Glutamatergic neuron (in vitro differentiated cells): ENCODE measurements at places on chromosomes 6 and 20.

GRCh38 chr6:1850121-1850839 lies 240.6 kb downstream of the FOXC1 start:
- no peak for DNase-seq

DNA sequence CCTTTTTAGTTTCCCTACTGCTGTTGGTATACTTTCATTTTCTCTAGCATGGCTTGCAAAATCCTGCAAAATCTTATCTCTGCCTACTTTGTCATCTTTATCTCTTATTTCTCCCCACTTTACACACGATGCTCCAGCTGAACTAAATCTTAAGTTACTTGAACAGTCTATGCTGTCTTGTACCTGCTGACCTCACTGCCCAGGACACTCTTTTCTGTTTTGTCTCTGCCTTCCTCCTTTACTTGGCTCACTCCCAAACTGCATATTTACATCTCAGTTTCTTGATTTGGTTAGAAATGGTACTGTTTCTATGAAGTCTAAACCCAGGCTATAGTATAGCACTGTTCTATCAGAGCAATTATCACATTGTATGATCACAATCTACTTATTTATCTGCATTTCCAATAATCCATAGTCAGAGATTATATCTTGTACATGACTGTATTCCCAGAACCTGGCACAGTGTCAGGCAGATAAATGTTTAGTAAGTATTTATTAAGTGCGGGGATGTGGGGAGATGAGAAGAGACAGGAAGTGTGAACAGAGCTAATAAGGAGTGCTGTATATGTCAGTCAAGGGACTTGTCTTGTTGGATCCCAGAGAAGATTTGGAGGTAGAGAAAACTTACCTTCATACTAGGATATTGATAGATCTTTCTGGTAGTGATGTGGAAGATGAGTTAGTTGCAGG lies 57.6 kb downstream of the ADGRG6 start:
- no peak for DNase-seq

DNA sequence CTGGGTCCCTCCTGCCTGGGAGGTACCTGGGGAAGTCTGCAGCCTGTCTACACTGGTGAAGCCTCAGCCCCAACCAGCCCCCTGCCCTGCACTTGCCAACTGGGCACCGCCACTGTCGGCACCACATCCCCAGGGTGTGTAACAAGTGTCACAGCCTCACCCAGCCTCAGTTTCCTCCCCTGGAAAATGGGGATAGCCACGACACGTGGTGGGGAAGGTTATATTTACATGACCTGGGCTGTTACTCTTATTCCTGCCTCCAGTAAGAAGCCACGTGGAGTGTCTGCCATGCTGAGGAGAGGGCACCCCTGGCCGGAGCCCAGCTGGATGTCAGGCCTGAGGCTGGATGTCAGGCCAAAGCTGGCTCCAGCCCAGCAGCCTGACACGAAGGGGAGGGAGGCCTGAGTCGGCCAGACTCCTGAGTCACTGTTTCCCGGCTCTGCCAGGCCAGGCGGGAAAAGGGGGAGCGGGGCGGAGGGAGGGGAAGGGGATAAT lies 44.9 kb downstream of the SNAI1 start:
- DNase-seq, result no peak

- DNase-seq, result no peak
Measured at GRCh38 chr20:15555913-15556312, 1017.3 kb downstream of the KIF16B start.

DNA sequence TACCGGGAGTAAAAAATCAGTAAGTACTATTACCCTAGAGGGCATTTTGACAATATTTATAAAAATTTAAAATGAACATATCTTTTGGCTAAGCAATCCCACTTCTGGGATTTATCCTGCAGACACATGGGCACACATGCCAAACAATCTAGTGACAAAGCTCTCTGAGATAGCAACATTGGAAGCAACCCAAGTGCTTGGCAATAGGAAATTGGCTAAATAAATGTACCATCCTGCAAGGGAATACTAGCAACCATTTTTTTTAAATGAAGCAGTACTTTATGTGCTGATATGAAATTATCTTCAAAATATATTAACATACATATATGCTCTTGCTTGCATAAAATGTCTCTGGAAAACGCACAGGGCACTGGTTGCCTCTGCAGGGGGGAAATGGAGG lies 133.8 kb downstream of the SNX5 start:
- no peak for DNase-seq

DNA sequence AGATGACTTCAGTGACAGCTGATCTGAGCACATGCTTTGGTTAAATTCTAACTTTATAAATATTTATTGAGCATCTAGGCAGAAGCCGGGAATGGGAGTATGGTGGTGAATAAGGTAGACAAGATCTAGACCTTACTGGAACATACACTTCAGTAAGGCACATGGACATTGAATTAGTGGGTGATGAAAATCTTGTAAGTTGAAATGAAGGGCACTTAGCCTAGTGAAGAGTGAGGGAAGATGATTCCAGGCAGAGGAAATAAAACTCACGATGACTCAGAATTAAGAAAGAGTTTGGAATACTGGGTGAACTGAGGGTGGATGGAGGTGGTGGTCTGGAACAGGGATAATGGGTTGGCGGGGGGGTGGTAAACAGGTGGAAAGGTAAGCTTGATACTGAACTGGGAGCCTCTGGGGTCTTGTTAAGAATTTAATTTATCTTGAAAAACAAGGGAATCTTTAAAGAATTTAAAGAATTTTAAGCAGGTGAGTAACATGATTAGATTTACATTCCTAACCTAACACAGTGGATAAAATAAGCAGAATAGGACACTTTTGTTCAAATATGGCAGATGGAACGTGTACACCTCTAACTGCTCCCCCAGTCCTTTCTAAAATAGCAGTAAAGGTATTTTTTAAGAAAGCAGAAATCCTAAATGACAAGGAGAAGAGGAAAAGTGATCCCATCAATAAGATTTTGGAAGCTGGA lies 75.2 kb upstream of the ARHGAP18 start:
- no peak for DNase-seq

- no peak for DNase-seq
Measured at GRCh38 chr20:47282864-47283263, 73.6 kb downstream of the ZMYND8 start.

DNA sequence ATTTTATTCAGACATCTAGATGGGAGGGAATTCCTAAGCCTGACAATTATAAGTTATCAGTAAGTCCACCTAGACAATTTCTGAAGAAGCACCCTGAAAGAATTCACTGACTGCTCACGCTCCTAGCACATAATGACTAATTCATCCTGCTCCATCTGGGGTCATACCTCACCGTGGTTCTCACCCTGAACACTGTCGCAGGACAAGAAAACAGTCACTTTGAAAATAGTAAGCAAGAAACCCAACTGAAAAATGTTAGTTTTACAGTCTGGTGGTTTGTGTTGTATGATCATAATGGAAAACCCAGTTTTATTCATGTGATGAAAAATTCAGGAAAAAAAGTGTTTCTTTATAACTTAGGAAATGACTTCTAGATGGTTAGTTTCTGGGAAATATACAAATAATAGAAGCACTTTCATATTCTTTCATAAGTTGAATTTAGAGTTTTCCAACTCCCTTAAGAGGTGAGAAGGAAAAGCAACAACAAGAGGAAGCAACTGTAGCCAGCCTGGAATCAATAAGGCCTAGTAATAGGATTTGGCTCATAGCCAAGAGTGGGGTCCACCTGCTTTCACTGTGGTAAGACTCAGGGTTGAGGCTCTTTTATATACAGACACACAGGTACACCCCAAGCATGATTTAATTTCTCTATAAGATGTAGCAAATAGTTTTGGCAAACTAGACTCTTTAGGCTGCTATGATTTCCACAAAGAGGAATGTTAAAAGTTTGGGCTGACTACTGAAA lies 94.1 kb downstream of the HIVEP2 start:
- DNase-seq, result no peak

DNA sequence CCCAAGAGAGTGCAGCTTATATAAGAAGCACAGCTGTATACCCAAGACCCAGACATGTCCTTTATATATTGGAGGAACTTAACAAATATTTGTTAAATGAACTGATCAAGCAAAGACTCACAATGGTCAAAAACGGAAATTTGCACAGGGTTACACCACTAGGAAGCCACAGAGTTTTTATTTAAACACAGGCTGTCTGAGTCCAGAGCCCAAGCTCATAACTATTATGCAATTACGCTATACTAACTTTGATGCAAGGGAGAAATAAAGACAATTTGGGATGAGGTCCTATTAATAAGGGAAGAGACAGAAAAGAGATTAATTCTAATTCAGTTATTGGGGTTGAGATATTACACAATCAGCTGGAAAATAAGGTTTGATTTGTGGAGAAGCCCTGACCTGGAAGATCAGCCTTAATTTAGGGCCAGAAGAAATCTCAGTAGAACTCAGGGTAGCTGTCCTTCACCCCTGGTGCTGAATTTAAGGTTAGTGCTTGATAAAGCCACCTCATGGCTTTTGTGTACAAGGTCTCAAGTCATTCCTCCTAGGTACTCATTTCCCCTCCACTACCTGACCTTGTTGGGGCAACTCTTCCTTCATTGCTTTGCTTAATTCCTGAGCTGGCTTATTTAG lies 10.5 kb upstream of the ZNF334 start:
- no peak for DNase-seq

GRCh38 chr6:38305995-38306681 lies 333.6 kb downstream of the BTBD9 start:
- DNase-seq, result no peak

DNA sequence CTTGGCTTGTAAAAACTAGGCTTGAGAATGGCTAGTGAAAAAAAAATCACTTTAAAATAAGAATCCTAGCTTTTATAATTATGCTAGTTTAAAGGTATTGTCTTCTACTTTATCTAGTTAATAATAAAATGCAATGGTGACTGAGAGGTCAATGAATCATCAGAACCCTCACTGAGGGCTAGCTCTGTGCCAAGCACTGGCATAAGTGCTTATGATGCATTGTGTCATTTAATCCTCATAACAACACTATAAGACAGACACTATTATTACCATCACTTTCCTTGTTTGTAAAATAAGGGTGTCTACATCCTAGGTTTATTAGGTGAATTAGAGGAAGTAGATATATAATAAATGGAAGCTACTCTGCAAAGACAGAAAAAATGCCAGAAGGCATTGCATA lies 144.3 kb downstream of the F13A1 start:
- no peak for DNase-seq

DNA sequence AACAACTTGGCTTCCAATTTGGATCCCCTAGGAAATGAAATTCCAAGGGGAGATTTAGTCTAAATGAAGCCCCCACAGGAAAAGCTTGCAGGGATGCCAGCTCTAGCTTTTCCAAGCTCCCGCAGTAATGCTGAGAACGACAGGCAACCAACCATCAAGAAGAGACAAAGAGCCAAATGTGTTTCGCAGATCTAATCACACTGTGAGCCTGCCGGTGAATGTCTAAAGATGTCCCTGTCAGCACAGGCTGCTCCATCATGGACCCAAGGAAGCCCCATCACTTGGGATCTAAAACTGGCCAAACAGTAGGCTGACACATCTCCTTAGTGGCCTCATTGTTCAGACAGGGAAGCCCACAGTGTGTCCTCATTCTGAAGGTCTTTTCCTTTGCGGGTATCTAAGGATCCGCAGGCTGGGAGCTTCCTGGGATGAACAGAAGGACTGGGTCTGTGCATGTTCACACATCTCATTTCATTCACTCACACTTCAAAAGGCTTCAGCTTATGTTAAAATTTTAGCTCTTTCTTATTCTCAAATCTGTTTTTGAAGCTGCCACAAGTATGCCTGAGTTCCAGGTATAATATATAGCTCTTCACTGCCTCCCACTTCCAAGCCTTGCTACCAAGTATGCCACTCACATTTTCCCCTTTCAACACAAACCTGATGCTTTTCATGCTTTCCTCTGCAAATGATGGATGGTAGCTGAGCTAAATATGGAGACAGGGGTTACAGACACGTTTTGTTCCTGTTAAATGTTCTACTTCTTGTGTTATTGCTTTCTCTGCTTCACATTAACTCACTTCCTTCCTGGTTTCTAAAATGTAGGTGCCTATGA lies 229.8 kb downstream of the HIVEP2 start:
- no peak for DNase-seq

DNA sequence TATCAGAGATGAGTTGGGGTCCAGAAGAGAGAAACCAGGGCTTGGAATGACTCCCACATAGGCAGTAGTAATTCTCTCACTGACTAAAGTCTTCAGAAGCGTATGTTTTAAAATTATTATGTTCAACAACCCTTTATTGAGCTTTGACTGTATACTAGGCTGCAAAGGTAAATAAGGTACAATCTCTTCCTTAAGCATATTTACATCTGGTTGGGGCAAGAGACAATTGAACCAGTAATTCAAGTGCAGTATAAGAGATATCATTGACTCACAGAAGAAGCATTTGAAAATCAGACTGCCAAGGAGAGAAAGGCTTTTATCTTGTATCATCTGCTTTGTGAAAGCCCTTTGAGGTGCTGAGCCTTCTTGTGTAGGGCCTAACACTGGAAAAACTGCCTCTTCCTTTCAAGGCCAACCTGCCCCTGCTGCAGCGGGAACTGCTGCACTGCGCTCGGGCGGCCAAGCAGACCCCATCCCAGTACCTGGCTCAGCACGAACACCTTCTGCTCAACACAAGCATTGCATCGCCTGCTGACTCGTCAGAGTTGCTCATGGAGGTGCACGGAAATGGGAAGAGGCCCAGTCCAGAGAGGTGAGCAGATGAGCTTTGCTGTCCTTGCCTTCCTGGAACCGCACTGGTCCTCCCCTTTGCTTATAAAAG lies 39.3 kb upstream of the C20orf144 start:
- no peak for DNase-seq

GRCh38 chr6:43951756-43952675 lies 175.2 kb downstream of the MRPL14 start:
- no peak for DNase-seq

DNA sequence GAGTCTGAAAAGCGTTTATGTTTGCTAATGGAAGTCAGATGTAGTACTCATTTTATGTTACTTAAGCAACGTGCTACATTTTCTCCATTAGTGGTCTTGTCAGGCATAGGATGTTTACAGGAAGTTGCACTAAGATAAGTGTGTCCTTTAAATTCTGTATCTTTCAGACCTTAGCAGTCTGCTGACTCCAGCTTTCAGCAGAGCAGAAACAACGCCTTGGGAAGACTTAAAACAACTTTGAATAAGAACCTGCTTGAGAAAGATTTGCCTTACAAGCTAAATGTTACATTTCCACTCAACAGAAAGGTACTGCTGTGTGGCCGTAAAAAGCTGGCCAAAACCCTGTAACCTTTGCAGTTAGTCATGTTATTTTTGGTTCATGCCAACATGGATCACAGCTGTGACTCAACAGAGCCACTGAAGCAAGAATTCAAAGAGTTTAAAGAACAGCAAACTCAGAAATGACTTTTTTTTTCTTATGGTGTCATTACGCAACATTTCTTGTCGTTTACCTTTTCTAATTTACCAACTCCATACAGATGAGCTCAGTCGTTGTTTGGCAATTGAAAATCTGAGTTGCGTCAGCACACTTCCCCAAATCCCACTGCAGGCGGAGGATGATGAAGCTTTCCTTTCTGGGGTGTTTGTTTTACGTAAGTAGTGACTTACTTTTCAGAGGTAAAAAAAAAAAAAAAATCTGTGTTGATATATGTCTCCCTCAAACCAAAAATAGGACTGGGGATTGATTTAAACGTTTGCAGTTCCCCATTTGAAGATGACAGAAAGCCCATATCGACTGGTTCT lies 27.9 kb upstream of the BMP6 start:
- no peak for DNase-seq
